ENCODE measurements at places on chromosomes 12 and 14.

- DNase-seq = peak; percentile 74
Measured at GRCh38 chr12:124509676-124510300, 57.6 kb downstream of the NCOR2 start.

DNA sequence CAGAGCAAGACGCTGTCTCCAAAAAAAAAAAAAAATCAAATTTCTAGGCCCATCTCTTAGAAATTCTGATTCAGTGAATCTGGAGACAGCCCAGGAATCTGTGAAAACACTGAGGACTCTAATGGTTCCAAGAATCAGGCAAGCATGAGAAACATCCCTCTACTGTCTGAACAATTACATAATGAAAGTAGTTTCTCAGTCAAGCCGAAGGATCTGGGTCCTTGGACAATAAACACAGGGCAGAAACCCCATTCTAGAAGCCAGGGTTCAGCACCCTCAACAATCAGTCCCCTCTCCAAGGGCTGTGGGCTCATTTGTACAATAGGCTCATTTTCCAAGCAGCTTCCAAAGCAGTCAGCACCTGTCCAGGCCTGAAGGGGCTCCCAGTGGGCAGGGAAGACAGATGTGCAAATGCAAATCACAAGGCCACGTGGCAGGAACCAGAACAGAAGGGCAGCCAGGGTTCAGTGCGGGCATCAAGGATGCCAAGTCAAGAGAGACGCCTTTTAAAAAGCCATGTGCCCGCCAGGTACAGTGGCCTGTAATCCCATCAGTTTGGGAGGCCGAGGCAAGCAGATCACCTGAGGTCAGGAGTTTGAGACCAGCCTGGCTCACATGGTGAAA is 96.1 kb downstream of the KSR2 start:
- DNase-seq = no peak

- no peak for DNase-seq
Measured at GRCh38 chr12:116482859-116483258, 76.3 kb upstream of the MAP1LC3B2 start.

DNA sequence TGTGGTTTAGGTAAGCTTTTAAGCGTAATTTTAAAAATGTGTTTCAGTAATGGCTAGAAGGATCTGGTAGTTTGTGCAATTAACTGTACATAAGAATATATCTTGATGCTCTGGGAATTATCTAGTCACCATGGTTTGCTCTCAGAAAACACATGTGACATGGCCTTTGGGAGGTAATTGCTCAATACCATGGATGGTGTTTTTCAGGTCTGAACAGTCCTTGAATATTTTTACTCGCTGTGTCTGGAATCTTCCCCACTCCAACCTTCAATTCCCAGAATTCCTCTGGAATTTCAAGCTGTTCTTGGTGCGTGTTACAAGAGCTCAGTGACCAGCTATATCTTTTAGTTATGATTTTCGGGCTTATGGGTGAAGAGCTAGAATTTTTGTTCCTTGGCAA is 85.3 kb downstream of the DAAM1 start:
- no peak for DNase-seq

DNA sequence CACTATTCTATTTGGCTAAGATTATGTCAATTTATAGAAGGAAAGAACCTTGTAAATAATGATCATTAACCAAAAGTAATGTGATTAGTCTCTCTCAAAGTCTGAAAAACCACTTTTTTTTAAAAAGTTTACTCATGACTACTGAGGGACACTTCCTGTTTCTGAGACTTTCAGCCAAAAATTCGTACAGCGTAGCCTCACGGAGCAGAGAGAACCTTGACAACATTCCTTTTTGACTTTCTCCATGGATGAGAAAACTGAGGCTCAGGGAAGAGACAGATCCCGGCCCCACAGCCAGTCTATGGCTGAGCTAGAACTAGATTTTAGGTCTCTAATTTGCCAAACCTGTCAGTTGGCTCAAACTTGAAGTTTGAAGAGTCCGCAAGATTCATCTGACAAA is 68.2 kb downstream of the DAD1 start:
- DNase-seq = no peak

- DNase-seq = no peak
Measured at GRCh38 chr12:91381309-91381804, 198.7 kb upstream of the DCN start.

- DNase-seq = peak; percentile 34
Measured at GRCh38 chr12:68303850-68304249, 28.3 kb downstream of the MDM1 start.

- no peak for DNase-seq
Measured at GRCh38 chr12:24255920-24256665, 306.6 kb upstream of the SOX5 start.

GRCh38 chr14:101501858-101502615 is 59.3 kb upstream of the DIO3 start:
- DNase-seq = peak; percentile 14

DNA sequence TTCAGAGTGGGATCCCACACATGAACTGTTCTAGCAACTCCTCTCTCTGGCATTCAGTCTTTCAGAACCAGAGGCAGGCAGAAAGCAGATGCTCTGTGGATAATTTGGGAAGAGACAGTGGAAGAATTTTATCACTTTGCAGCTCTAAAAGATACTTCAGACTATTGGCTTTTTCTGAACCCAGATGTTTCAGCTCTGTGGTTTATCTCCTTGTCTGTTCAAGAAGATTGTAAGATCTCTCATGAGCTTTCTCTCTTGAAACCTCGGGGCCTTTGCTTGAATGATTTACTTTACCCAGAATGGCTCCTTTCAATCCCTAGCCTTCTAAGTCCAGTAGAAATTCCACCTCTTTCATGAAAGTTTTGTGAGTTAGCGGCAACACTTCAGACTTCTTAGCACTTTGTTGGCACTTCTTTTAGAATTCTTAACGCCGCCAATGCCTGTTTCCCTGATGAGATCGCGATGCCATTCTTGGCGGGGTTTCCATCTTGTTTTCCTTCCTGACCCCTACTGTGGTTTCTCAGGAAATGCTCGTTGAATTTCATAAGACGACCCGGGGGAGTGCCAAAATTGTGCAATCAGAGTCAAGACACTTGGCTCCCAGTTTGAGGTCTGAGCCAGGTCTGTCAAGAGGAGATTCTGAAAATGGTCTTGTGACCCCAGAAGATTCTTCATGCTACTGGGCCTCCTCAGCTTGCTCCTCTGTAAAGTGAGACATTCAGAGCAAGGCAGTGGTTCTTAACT is 107.0 kb upstream of the PRICKLE1 start:
- DNase-seq = peak; percentile 89

- no peak for DNase-seq
Measured at GRCh38 chr12:26197832-26198231, 2.5 kb downstream of the SSPN start.

DNA sequence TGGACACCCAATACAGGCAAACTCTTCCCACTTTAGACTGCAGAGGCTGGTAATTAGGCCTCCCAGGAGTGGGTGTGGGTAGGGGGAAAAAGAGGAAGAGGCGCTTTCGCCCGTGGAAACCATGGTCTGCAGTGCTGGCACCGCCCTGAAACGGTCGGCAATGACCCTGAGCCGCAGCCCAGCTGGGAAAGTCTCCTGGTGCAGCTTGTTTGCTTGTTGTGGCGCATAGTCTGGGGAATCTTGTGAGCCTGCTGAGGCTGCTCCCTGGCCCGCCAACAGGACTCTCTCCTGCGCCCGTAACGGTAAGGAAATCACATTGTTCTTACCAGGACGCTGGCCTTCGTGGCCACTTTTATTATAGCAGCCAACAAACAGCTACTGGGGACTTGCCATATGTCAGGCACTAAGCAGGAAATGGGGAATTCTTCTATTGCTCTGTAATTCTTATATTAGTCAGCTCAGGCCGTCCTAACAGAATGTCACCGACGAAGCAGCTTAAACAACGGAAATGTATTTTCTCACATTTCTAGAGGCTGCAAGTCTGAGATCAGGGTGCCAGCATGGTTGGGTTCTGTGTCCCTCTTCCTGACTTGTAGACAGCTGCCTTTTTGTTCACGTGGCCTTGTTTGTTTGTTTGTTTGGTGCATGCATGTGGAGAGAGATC is 52.5 kb upstream of the RIN3 start:
- peak; percentile 47 for DNase-seq

DNA sequence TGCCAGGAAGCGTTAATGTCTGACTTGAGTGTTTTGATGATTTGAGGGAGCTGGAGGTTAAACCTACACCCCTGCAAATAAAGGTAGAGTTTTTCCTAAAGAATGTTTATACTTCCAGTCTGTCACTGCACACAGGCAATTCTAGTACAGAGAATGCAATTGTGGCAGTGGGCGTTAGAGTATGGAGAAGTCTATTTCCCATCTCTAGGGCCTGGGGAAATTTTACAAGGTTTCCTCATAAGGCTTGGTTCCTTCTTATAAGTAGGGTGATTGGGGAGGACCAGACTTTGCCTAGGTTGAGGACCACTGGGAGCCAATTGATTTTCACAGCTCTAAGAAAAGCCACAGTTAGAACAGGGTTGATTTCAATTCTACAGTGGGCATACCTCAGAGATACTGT is 44.3 kb downstream of the IFNG start:
- no peak for DNase-seq

DNA sequence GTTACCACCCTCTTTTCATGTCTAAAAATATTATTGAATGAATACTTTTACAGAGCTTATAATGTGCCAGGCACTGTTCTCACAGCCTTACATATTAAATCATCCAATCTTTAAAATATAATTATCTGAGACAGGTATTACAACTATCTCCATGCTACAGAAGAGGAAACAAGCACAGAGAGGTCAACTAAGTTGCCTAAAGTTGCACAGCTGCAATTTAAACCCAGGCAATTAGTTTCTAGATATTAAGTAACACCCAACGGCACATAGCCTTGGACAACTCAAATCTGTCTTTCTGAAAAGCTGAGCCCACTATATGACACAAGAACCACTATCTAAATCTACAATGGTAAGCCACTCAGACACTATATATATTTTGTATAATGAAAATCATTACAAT is 92.6 kb downstream of the SLC2A13 start:
- DNase-seq = no peak

GRCh38 chr12:34625116-34625515 is 602.8 kb downstream of the ALG10 start:
- DNase-seq = no peak

- no peak for DNase-seq
Measured at GRCh38 chr12:40672741-40673271, 19.4 kb upstream of the CNTN1 start.

GRCh38 chr14:57486767-57487379 is 6.8 kb downstream of the CCDC198 start:
- no peak for DNase-seq

DNA sequence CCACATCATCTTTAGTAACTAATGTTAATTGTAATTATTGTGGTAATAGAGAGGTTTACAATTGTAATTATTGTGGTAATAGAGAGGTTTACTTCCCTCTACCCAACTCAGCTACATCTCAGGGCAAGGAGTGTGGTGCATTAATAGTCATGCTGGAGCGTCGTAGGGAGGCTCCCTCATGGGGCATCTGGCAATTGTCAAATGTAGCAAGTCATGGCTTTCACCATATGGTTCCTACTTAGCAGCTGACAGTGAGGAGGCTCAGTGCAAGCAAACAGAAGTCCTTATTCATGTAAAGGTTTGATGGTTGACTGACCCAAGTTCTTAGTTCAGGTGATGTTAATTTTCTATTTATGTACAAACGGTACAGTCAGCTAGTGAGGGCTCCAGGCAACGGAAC is 1012.0 kb downstream of the FLRT2 start:
- DNase-seq = no peak
